ENCODE measurements at places on chromosomes 16 and 17. TPM values are rescaled to one million over a fixed set of nuclear protein-coding genes. Genes with fewer than 3 reads are reported as not detected.

TEDC2 gene
- 2.5 TPM for total RNA-seq

SECTM1 gene
- total RNA-seq, result 11.6 TPM

ETV4 gene
- 5.0 TPM for total RNA-seq

ABCC6 gene
- total RNA-seq, result 7.0 TPM

CMTM4 gene
- 14.2 TPM for total RNA-seq

NHLRC4 gene
- 5.2 TPM for total RNA-seq

CRYM gene
- not detected for total RNA-seq

TNRC6C gene
- total RNA-seq, result 40.5 TPM

LGALS9 gene
- 11.9 TPM for total RNA-seq

PRR35 gene
- total RNA-seq, result not detected

ATAD5 gene
- total RNA-seq, result 1.7 TPM

MT4 gene
- not detected for total RNA-seq

NUPR1 gene
- total RNA-seq, result 33.0 TPM

NDUFAF8 gene
- total RNA-seq, result 27.8 TPM

ACSM3 gene
- total RNA-seq, result 2.5 TPM

ARL16 gene
- 35.7 TPM for total RNA-seq

NOXO1 gene
- total RNA-seq, result 3.9 TPM

Measured in tibial nerve (tissue), 4 donors.